Activated gamma-delta T cell treated with anti-CD3 and anti-CD28 coated beads, Interleukin-2, amount 50 U/mL, for 16 hours (primary cell): ENCODE measurements at places on chromosomes 5 and 9.

- no peak for DNase-seq
Measured at GRCh38 chr5:106510321-106510720, 1160.4 kb downstream of the EFNA5 start.

DNA sequence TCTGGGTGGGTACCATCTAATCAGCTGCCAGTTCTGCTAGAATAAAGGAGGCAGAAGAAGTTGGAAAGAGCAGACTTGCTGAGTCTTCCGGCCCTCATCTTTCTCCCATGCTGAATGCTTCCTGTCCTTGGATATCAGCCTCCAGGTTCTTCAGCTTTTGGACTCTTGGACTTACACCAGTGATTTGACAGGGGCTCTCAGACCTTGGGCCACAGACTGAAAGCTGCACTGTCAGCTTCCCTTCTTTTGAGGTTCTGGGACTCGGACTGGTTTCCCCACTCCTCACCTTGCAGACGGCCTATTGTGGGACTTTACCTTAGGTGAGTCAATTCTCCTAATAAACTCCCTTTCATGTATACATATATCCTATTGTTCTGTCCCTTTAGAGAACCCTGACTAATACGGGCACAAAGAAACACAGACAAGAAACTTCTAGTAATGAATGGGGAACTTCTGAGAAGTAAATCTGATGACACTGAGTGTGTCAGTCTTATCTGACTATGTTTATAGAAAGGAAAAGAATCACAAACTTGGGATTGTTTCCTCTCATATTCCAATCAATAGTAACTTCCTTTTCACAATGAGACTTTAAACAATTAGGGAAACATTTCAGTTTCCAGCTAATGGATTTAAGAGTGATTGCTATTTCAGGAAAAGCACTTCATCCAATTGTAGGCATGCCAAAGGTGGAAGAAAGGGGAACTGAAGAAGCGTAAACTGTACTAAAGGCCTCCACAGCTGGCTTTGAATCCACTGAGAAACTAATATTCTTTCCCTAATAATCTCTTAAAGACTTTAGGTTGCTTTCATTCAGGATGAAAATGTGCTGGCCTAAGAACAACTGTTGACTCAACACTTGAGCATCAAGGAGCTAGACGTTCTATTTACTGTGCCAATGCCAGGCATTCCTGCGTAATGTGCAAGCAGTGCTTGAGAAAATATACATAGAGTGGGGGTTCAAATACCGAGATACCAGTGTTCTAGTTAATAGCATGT lies 127.9 kb upstream of the PTGER4 start:
- DNase-seq, result no peak

DNA sequence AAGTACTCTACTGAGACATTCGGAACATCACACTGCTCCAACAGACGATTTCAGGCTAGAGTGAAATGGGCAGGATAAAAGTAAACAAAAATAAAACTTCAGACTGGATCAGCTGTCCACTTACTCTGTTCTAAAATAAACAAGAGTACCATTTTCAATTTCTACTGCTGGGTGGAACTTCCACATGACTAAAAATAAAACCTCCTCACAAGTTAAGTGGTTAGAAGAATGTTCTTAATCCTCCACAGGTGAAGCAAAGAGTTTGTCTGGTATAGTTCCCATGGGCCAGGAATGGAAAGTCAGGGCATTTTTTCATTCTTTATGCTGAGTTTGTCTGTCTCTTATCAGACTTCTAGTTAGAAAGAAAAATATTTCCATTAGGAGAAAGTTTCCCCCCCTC lies 15.7 kb downstream of the NUDT12 start:
- no peak for DNase-seq

DNA sequence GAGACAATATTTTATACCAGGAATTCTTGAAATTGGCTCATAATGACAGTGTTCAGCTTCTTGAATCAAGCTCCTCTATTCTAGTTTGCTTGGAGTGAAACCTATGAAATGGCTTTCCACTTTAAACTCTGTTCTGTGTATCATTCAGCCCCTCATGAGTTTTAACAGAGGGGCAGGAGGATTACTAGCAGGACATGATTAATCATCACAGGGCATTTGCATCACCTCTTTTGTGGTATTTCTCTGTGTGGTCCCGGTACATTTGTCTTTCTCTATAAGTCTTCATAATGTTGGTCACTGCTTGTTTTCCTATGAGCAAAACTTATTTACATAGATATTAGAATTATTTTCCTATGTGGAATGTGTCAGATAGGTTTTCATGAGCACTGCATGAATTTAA lies 21.2 kb downstream of the CAST start:
- no peak for DNase-seq

- DNase-seq, result no peak
Measured at GRCh38 chr5:11110128-11110527, 349.1 kb upstream of the DAP start.

- DNase-seq, result no peak
Measured at GRCh38 chr5:174145821-174146220, 100.3 kb downstream of the NSG2 start.

- no peak for DNase-seq
Measured at GRCh38 chr5:124262470-124262869, 484.0 kb downstream of the ZNF608 start.

GRCh38 chr9:20872340-20872977 lies 159.0 kb downstream of the HACD4 start:
- no peak for DNase-seq

GRCh38 chr5:140130949-140131733 lies 5.4 kb downstream of the IGIP start:
- DNase-seq, result no peak

DNA sequence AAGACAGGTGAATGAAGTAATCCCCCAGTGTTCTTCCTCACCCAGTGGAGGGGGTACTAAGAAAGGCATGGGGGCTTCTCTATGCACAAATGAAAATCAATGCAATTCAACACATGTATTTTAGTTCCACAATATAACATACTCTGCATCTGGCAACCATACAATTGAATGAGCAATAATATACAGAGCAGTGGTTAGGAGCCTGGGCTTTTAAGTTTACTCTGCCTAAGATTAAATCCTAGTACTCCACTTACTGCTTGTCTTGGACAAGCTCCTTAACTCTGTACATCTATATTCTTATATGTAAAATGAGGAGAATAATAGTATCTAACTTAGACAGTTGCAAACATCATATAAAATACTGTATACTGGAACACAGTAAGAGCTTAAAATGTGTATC lies 195.4 kb upstream of the TRIM32 start:
- no peak for DNase-seq

- DNase-seq, result no peak
Measured at GRCh38 chr5:17118631-17119030, 98.8 kb upstream of the BASP1 start.

- DNase-seq, result no peak
Measured at GRCh38 chr9:129557192-129558036, 63.5 kb downstream of the C9orf50 start.

GRCh38 chr5:164345853-164346252 lies 840.4 kb downstream of the MAT2B start:
- no peak for DNase-seq

DNA sequence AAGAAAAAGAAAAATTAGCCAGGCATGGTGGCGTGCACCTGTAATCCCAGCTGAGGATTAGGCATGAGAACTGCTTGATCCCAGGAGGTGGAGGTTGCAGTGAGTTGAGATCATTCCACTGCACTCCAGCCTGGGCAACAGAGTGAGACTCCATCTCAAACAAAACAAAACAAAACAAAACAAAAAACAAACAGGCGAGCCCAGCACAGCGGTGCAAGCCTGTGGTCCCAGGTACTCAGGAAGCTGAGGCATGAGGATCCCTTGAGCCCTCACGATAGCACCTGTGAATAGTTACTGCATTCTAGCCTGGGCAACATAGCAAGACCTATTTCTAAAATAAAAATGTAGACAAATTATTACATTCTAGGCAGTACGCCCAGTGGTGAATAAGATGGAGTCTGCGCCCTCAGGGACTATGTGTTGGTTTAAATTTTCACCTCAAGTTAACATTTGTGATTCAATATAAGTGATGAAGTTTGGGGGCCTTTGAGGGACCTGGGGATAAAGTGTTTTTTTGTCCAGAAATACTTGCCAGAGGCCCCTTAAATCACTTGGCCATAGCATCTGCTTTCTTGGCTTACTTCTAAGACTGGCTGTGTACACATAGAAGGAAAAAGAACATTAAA lies 3.4 kb upstream of the GAPVD1 start:
- no peak for DNase-seq

GRCh38 chr5:179875741-179876609 lies 17.4 kb upstream of the MRNIP start:
- no peak for DNase-seq

GRCh38 chr9:32565967-32566366 lies 7.0 kb downstream of the NDUFB6 start:
- DNase-seq, result no peak

GRCh38 chr5:60842871-60843385 lies 1.1 kb downstream of the ELOVL7 start:
- no peak for DNase-seq

DNA sequence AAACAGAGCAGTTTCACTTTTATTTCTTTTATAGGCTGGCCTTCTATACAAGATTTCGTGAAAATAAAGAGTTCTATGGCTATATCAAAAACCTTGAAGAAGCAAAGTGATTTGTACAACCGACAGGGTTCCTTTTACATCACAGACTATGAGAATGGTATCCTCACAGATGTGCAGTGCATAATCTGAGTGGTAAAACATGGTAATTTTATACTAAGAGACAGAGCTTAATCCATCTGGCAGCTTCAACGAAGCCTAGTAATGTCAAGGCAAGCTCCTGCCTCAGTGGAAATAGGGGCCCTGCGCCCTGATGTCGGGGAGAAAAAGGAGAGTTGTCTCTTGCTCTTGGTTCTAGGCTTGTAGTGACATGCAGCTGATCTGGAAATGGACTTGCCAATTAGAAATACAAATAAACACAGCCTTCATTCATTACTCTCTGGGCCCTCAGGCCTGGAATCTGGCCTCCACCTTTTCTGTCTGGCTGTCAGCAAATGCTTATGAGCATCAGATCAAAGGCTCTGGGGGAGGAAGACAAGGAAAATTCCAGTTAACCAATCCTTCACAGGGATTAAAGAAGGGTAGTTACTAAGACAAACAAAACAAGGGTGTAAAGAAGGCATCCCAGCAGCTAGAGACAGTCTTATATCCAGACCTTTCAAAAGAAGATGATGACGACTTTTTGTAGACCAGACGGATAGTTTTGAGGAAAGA lies 33.6 kb upstream of the TRIM32 start:
- no peak for DNase-seq

DNA sequence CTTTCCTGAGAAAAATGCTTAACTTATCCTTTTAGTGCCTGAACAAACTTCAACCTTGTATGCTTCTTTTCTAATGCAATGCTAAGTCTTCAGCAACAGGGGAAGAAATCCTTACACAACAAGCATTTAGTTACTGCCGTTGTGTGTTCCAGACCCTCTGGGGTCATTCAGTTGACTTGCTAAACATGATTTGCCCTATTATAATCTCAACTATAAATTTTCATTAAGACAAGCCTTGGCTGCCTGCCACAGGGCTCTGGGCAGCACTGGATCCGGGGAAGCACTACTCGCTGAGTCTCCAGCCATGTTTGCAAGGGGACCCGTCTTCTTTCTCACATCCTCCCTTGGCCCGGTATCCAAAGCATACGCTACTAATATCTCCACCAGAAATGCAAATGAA lies 58.1 kb downstream of the PTCH1 start:
- no peak for DNase-seq

- no peak for DNase-seq
Measured at GRCh38 chr5:150448952-150449516, 505 bp downstream of the RPS14 start.

- DNase-seq, result no peak
Measured at GRCh38 chr5:133744051-133744959, 132.0 kb upstream of the FSTL4 start.

DNA sequence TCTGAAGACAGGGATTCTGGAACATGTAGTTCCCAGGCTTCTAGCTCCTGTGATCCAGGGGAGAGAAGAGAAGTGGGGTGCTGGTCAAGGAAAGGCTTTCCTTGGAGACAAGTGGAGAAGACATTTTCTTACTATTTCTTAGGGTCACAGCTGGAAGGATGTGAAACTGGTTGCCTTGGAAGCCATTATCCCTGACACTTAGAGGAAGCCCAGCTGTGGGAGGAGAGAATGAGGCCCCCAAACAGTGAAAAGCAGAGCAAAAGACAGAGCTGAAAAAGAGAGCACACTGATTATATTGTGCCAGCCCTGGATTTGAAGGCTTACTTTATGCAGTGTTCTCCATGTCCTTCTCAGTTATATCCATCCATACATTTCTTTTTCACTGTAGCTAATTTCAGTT lies 17.5 kb upstream of the SHB start:
- DNase-seq, result no peak

DNA sequence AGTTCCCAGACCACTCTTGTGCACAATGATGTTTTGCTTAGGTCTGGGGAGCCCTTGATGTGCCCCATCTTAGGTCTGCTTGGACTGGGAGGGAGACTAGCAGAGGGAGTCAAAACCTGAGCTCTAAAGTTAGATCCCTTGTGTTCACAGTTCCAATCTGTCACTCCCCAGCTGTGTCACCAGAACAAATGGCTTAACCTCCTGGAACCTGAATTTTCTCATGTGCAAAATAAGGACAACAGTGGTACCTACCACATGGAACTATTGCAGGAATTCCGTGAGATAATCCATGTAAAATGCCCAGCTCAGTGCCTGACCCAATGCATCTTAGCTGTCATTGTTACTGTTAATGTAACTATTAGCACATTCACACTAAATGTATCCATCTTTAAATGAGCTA lies 45.5 kb downstream of the GALNT10 start:
- no peak for DNase-seq

DNA sequence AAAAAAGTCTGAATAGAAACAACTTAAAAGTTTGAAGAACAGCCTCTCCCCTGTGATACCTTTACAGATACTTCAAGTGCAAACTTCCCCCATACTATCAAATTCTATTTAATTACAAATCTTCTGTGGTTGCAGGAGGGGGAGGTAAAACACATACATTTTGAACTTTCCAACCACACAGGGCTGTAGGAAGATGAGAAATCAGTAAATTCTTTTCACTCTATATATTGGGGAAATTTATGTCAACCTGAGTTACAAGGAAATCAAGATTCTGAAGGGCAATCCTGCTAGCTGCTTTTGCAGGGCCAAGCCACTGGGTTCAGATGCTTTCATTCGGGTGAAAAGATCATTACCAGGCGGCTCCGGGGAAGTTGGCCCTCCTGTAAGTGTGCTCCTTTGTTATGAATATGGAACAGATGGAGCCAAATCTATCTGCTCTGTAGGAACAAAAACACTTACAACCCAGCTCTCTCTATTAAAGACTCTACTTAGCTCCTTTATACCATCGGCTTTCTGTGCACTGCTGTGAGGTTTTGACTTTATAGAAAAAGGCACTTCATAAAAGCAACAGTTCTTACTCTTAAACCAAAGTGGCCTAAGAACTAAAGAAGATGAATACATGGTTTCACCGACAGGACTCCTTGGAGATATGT lies 269.1 kb downstream of the EFNA5 start:
- no peak for DNase-seq

GRCh38 chr9:32258482-32258881 lies 126.0 kb upstream of the ACO1 start:
- DNase-seq, result no peak

DNA sequence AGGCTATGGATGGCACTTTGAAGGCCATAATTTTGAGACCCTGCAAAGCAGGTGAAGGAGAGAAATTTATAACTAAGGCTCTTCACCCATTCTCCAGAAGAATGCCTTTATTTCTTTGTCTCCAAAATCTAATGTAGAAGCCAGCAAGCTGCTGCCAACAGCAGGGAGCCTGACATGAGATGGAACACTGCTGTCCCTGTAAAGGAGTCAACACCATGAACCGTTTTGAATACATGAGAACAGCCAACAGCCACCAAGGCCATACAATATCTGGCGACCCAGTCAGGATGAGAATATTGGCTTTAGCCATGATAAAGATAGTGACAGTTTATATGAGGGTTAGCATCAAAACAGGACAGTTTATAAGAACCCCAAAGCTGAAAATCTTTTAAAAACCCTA lies 121.2 kb upstream of the LIFR start:
- DNase-seq, result no peak
